ENCODE measurements at places on chromosomes 5 and 9.

- DNase-seq = peak; percentile 7
These were observed 8.1 kb upstream of the SLC2A8 start for GRCh38 chr9:127388856-127389238.

DNA sequence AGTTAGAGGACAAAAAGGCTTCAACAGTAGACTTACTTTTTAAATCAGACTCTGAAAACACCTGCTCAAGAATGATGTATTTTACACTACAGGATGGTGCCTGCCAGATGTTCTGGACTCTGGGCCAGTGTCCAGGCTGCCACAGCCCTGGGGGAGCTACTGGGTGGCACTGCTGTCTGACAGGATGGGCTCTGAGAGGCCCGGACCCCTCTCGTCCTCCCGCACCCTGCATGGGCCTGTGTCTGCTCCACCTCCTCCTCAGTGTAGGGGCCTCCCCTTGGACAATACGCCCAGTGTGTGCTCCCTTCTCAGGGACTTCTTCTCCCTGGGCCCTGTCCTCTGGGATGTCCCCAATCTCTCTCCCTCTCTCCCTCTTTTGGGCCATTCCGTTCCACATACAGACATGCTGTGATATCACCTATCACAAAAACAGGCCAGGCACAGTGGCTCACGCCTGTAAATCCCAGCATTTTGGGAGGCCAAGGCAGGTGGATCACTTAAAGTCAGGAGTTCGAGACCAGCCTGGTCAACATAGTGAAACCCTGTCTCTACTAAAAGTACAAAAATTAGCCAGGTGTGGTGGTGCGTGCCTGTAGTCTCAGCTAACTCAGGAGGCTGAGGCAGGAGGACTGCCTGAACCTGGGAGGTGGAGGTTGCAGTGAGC is 23.4 kb downstream of the GFPT2 start:
- no peak for DNase-seq

- DNase-seq = peak; percentile 10
These were observed 327.4 kb downstream of the MARCHF11 start for GRCh38 chr5:15852217-15852616.

GRCh38 chr5:55773057-55773456 is 35.2 kb downstream of the DDX4 start:
- DNase-seq = no peak

DNA sequence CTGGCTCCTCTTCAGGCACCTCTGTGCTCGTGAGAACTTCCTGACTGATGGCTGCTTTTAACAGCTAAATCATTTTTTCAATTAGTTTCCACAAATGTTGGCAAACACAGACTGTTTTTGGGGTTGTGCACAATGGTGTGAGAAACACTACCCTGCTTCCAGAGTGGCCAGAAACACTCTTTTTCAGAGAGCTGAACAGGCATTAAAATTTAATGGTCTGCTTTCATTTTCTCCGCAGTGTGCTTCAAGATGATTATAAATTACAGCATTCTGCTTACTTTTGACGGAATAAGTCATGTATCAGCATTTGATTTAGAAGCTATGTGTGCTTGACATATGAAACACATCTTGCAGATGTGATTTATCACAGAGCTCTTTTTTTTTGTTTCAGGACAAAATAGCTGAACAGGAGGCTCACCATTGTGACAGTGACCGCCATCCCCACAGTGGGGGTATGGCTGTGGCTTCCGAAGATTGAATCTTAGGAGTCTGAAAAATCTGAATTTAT is 454.5 kb upstream of the ZNF608 start:
- no peak for DNase-seq

DNA sequence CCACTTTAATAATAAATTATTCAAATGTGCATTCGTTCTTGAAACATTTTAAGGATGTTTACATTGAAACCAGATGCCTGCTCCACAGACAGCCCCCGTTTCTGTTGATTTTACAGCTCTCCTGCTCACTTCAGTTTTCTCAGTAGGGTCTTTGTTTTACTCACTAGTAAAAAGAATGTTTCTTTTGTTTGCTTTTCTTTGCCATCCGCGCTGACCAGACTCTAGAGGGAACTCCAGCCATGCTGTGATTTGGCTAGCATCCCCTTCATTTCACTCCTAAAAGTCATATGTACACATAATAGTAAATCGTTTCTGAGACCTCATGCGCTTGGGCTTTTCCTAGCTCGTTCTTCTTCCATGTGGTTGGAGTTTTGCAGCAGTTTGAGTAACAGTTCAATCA is 28.7 kb upstream of the PALM2AKAP2 start:
- DNase-seq = no peak

DNA sequence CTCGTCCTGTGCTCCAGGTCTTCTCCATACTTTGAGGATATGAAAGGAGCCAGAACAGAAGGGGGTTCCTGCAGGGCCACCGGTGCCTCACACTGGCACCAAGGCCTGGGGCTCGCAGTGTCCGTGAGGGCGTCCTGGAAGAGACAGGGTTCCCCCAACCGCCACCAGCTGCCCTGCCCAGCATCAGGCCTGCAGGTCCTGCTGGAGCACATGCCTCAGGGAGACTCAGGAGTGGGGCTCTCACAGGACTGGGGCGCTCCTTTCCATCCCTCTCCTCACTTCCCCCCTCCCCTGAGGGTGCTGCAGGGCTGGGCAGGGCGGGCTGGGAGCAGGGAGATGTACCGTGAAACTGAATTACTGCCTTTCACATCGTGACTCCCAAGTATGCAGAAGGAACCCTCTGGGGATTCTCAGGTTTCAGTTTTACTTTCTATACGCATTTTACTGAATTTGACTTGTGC is 31.7 kb downstream of the CEP72 start:
- no peak for DNase-seq

DNA sequence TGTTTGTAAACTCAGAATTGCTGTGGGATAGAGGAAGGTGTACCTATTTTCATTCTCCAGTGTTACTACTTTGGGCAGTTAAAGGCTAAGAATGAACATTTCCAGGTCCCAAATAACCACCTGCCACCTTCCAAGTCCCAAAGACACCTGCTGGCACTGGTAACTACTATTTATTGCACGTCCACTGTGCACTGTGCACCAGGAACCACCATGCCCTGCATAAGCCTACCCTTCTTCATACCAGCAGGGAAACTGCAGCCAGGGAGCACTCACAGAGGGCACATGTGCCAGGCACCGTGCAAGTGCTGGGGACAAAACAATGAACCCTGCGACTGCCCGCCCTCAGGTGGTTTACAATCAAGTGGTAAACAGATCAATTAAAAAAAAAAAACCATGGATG is 34.9 kb downstream of the RAPGEF1 start:
- DNase-seq = no peak

DNA sequence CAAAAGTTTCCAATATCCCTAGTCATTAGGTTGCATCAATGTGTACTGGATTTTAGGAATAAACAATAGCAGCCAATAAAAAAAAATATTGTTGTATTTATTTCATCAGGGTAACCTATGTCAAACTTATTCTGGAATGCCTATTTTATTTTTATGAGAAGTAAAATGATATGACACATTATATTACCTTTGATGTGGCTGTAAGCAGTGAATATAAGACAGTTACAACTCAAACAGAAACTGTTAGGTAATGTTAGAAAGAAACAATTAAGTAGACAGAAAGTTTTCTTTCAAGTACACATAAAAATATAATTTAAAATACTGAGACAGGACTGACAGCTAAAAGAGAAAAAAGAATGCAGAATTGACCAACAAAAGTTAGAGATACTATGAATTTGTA is 65.5 kb downstream of the GNG10 start:
- no peak for DNase-seq

DNA sequence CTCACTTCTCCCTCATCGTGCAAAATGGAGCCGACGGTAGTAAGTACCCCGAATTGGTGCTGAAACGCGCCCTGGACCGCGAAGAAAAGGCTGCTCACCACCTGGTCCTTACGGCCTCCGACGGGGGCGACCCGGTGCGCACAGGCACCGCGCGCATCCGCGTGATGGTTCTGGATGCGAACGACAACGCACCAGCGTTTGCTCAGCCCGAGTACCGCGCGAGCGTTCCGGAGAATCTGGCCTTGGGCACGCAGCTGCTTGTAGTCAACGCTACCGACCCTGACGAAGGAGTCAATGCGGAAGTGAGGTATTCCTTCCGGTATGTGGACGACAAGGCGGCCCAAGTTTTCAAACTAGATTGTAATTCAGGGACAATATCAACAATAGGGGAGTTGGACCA is 979 bp downstream of the PCDHGA12 start:
- DNase-seq = peak; percentile 67

- peak; percentile 39 for DNase-seq
These were observed 143.7 kb downstream of the PBX3 start for GRCh38 chr9:125890826-125891225.

- no peak for DNase-seq
These were observed at the start of gene MZB1 for GRCh38 chr5:139389701-139390638. TSS of gene MZB1 (minus strand) at chr5:139389913. CDS start at chr5:139389856, 57 bp downstream.
